H4 (cell line): ENCODE measurements at places on chromosomes 5 and 9. TPM values are rescaled to one million over a fixed set of nuclear protein-coding genes. Genes with fewer than 3 reads are reported as not detected.

GRCh38 chr9:36986468-36987408 lies 47.3 kb downstream of the PAX5 start:
- DNase-seq, result no peak

DNA sequence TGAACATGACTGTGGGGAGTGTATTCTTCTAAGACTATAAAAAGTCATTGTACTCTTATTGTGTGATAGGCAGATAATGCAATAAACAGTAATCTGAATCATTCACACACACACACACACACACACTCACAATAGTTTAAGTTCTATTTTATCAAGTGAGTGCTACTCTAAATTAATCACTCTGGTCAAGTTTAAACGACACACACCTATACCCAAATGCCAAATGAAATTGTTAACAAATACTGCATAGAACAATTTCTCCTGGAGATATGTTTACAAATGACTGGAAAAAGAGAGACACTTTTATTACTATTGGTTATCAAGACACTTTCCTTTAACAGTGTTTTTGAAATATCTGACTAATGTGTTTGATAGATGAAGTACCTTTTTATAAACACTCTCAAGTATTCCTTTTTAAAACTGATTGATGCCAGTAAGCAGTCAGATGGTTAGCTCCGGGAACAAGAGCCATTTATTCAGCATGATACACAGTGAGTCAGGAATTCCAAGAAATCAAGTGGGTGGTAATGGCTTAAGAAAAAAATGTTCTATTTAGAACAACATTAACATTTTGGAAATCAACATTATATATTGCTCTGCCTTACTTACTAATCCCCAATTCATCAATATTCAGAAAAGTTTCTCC lies 521.6 kb upstream of the ST8SIA4 start:
- peak; percentile 60 for DNase-seq

SNCAIP gene
- 0.91 and 1.7 TPM in 2 replicates for total RNA-seq

MARCOL gene
- not detected in 2 replicates for total RNA-seq

TLX3 gene
- not detected in 2 replicates for total RNA-seq
